ENCODE measurements at places on chromosomes 7 and 10.

GRCh38 chr10:99537989-99538917, 5.5 kb downstream of the NKX2-3 start:
- DNase-seq = no peak

DNA sequence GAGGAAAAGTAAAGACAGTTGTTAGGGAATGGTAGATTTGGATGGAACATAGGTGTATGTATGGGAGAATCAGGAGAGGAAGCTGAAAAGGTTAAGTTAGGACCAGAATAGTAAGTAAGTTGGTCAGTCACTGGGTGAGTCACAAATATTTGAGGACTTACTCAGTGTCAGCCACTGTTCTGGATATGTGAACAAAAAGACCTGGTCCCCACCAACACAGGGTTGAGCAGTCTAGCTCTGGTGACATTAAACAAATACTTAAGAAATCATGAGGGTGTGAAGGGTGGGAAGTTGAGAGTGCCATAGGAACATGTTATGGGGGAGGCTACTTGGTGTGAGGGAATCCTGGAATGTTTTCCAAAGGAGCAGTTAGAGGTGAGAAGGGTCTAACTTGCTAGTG, 246.9 kb downstream of the PTEN start:
- no peak for DNase-seq

DNA sequence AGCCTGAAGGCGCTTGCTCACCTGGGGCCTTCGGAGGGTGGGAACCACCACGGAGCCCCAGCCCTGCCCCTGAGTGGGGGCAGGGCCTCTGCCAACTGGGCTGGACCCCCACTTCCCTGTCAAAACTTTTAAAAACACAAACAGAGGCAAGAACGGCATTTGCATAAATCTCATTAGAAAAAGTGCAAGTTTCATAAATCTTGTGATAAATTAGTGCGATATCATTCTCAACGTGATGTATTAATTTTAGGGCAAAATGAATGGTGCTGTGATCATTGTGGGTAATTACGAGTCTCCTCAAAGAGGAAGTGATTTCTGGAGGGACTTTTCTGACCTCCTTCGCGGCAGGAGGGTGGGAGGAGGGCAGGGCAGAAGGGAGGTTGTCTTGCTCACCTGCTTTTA, 98.3 kb downstream of the CDH23 start:
- DNase-seq = no peak

DNA sequence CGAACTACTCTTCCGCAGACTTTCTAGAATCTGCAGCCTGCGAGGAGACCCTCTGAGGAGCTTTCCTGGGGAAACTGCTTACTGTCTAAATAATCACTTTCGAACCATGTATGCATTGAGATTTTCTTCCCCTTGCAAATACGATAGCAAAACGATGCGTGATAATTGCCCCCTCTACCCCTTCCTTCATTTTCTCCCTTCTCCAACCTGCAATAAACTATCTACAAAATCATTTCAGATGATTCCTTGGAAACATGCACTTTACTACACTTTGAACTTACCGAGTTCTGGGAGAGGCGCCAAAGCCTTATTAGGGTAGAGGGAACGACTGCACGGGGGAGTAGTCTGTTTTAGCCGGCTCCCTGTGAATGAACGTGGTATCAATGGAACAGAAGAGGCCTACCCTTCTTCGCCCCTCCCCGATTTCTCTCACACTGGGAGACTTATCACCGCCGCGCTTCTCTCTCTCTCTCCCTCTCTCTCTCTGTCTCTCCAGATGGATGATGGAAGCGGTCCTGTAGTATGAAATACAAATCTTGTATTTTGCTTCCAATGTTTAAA, at the start of gene FGFBP3:
Gene FGFBP3 (minus strand): TSS at position 370 of the 561 bp plus-strand sequence. CDS start 517 bp downstream, outside the sequence.
- peak; percentile 17 for DNase-seq

- DNase-seq = no peak
These were observed 130.0 kb downstream of the PDE1C start for GRCh38 chr7:31940167-31940566.

- DNase-seq = no peak
These were observed 115.3 kb upstream of the TCF7L2 start for GRCh38 chr10:112834751-112835181.

- no peak for DNase-seq
These were observed 13.4 kb downstream of the SHH start for GRCh38 chr7:155798673-155799439.

DNA sequence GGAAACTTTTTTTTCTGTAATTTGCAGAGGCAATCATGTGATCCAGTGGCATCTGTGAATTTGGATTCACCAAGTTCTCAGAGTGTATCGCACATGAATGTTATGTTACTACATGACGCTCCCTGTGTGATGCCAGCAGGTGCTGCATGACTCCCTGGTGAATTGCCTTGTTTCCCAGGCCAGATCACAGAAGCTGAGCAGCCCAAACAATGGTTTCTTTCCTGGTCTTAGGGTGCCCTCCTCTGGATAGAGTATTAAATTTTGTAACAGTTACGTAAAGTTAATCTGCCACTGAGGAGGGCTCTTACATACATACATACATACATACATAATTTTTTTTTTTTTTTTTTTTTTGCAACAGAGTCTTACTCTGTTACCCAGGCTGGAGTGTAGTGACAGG, 3.6 kb downstream of the ZSCAN21 start:
- DNase-seq = peak; percentile 6

- DNase-seq = no peak
These were observed 80.9 kb downstream of the UNCX start for GRCh38 chr7:1313613-1314012.

DNA sequence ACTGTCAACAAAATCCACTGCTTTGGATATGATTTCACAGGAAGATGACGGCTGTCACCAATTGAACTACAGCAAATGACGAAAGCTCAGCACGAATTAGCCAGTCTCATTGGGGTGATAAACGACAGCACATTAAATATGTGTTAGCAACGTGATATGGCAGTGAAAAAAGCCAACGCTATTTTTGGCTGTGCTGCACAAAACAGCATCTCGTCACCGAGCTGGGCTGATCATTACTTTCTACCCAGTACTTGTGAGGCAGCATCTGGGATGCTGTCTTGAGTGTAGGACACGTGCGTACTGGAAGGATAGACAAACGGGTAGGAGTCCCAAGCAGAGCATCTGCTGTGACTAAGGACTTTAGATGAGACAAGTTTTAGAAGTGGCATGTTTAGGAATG, 138.3 kb downstream of the EXOC4 start:
- no peak for DNase-seq

DNA sequence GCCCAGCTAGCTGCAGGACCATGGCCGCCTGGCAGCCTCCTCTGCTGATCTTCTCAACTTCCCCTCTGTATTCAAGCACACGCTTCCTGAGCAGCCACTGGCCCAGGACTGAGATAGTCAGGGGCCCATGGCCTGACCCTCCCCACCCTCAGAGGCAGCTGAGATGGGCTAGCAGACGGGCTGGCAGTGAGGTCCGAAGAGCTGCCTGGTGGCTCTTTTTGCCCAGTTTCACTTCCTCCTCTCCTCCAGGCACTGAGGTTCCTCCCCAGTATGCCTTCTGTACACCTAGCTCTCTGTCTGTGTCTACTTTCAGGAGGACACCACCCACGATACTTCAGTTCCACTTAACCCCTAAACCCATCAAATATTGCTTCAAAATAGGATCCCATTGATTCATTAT, 395.6 kb downstream of the TNS3 start:
- no peak for DNase-seq
